ENCODE measurements at places on chromosomes 7 and 10.

DNA sequence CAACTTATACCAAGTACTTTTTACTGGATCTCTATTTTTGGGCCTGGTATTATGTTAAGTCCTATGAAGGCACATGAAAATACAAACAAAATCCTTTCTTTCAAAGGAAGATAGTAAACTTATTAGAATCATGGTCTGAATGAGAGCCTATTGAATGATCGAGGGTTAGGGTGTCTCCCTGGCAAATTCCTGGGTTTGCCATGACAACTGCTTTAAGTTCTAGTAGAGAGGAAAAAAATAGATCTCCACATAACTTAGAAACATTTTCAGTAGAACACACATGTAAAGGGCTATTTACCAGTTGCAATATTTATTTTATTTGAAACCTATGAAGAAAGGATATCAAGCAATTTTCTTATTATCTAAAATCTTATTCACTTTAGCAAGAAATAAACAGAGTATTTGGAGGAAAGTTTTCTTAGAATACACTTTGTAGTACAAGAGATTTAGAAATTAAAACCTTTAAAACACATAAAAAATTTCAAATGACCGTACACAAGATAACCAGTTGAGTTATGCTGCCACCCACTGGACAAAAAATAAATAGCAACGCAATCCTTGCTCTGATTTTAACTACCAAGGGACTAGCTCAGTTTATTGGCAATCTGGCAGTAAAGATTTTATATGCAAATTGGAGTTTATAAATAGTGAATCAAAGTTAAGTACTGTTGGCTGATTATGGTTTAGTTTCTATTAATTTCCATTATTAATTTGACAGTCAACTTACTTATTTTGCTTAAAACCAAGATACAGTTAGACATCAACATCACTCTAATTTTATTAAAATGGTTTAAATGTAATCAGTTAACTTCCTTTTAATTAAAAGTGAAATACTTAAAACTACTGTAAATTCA is 33.9 kb downstream of the CACUL1 start:
- peak; percentile 33 for DNase-seq

- DNase-seq: peak; percentile 82
These were observed 30.7 kb upstream of the TRIL start for GRCh38 chr7:28988810-28989209.

- no peak for DNase-seq
These were observed 299.4 kb downstream of the SNX13 start for GRCh38 chr7:17640730-17641377.

DNA sequence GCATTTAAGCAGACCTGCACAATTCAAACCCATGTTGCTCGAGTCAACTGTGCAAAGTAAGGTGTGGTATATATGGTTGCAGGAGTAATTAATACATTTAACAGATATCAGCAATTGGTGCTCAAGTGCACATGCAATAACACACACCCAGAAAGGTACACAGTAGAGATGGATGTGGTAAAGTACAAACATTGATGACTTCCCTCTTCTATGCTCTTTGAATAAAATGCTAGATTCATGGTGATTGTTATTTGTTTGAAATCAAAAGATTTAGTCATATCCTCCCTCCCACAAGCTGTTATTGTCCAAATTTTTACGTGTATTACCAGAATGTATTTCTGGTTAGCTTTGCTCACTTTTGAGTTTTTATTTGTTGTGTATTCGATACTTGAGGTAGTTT is 262.0 kb upstream of the CSTF2T start:
- no peak for DNase-seq

Measured in AG04450 (cell line).